Thymus (tissue), 14 donors: ENCODE measurements at places on chromosomes 7 and 10. TPM values are rescaled to one million over a fixed set of nuclear protein-coding genes. Genes with fewer than 3 reads are reported as not detected.

- no peaks in the 10 kb centered on the region for H3K27me3 ChIP-seq
- no peaks in the 10 kb centered on the region for H3K36me3 ChIP-seq
- no peaks in the 10 kb centered on the region for H3K4me1 ChIP-seq
- DNase-seq: no peak
- H3K27ac ChIP-seq: no peak overlapping the region
- no peak overlapping the region for H3K4me3 ChIP-seq
Observed at GRCh38 chr10:77410523-77410922, 227.1 kb downstream of the KCNMA1 start.

- H3K4me1 ChIP-seq: no peaks in the 10 kb centered on the region
- no peak overlapping the region for H3K27ac ChIP-seq
- H3K36me3 ChIP-seq: no peaks in the 10 kb centered on the region
- H3K4me3 ChIP-seq: no peak overlapping the region
Observed at GRCh38 chr7:85287106-85287825, 100.4 kb upstream of the SEMA3D start.

ASB4 gene
- total RNA-seq: 0.38 TPM

- H3K4me3 ChIP-seq: no peak overlapping the region
- no peak overlapping the region for H3K27ac ChIP-seq
- no peaks in the 10 kb centered on the region for H3K36me3 ChIP-seq
- DNase-seq: no peak
- no peaks in the 10 kb centered on the region for H3K27me3 ChIP-seq
Observed at GRCh38 chr10:7306616-7307015, 104.2 kb downstream of the SFMBT2 start.

DNA sequence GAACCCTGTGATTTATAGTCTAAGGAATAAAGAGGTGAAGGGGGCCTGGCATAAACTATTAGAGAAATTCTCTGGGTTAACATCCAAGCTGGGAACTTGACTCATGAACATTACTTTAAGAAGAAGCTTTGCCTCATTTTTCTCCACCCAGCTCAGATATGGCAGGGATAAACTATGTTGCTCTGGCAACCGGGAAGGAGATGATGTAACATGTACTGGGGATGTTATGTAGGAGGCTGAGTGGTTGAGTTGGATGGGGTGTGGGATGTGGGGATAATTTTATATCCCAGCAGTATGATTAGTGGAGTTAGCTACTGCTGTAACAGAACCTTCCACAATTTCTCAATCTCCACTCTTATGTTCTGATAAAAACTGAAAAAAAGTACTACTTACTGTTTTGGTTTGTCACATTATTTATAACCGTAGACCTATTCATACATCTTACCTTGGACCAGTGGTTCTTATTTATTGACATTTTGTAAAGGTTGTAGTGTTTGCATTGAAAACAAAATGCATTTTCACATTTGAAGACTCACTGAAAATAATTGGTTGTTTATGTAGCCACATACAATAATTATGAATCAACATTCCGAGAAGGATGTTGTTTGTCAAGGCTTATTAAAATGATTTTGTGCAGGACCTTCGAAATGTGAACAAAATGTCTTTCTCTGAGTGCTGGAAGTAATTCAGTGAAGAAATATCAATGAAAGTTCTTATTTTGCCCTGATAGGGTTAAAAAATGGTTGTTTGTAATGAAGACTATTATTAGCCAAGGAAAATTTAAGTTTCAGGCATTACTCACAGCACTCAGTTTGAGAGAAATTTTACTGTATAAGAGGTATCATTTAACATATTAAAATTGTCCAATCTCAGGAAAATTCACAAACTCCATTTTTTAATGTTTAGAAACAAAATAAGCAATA is 1.3 kb downstream of the OR2F2 start:
- H3K4me1 ChIP-seq: no peaks in the 10 kb centered on the region
- H3K36me3 ChIP-seq: no peaks in the 10 kb centered on the region
- no peak for DNase-seq
- H3K27ac ChIP-seq: no peak overlapping the region
- no peaks in the 10 kb centered on the region for H3K27me3 ChIP-seq

- H3K4me1 ChIP-seq: peaks cover 10% of the 10 kb centered on the region
- H3K4me3 ChIP-seq: no peak overlapping the region
- no peaks in the 10 kb centered on the region for H3K36me3 ChIP-seq
- H3K27ac ChIP-seq: no peak overlapping the region
- no peak for DNase-seq
Observed at GRCh38 chr10:34119456-34119855, 695.6 kb downstream of the PARD3 start.

NET1 gene
- 58.2 TPM for total RNA-seq

- no peak overlapping the region for H3K4me3 ChIP-seq
- no peak overlapping the region for H3K27ac ChIP-seq
- no peak for DNase-seq
- no peaks in the 10 kb centered on the region for H3K36me3 ChIP-seq
- no peaks in the 10 kb centered on the region for H3K4me1 ChIP-seq
- H3K27me3 ChIP-seq: no peaks in the 10 kb centered on the region
Observed at GRCh38 chr7:73900286-73900685, 39.3 kb downstream of the TMEM270 start.

DNA sequence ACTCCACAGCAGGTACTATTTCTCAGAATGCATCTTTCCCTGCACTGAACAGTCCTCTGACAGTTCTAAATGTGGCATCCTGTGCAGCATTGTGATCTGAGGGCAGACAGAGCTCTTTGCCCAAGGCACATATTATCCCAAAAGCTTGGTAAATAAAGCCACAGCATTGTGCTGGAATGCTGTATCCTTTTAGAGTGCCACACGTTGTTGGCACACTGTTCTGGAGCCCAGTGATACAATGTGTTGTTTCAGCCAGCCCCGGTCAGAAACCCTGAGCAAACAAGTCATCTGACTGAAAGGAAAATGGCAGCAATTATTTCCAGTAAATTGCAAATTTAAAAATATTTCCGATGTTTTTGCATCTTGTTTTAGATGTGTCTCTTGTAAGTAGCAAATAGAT is 45.4 kb downstream of the NAMPT start:
- H3K4me1 ChIP-seq: no peaks in the 10 kb centered on the region
- no peak for DNase-seq
- H3K27ac ChIP-seq: no peak overlapping the region
- no peaks in the 10 kb centered on the region for H3K36me3 ChIP-seq

GDF10 gene
- 0.47 TPM for total RNA-seq

DNA sequence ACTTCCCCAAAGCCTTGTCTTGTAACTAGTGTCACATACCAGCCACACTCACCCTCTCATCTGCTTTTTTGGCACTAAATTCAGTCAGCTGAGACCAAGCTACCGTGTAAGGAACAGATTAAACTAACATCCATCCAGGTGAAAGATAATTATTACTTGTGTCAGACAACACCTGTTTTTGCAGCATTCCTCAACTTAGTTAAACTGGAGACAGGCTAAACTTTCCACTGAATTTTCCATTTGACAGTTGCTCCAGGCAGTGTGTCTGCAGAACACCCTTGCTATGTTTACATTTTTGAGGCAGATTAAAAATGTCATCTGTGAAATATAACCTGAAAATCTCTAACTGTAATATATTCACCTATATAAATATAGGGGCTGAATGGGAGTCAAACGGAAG is 73.6 kb downstream of the CYP26A1 start:
- H3K4me3 ChIP-seq: no peak overlapping the region
- peaks cover 6% of the 10 kb centered on the region for H3K27me3 ChIP-seq
- H3K4me1 ChIP-seq: no peaks in the 10 kb centered on the region
- no peaks in the 10 kb centered on the region for H3K36me3 ChIP-seq
- H3K27ac ChIP-seq: no peak overlapping the region
- DNase-seq: no peak

GRCh38 chr10:126277181-126277580 is 111.1 kb downstream of the ADAM12 start:
- no peak for DNase-seq
- no peaks in the 10 kb centered on the region for H3K36me3 ChIP-seq
- H3K27me3 ChIP-seq: no peaks in the 10 kb centered on the region
- no peak overlapping the region for H3K27ac ChIP-seq
- H3K4me3 ChIP-seq: no peak overlapping the region

GRCh38 chr10:23156447-23157150 is 35.5 kb upstream of the PTF1A start:
- H3K4me1 ChIP-seq: no peaks in the 10 kb centered on the region
- DNase-seq: no peak
- H3K36me3 ChIP-seq: no peaks in the 10 kb centered on the region
- no peak overlapping the region for H3K27ac ChIP-seq
- H3K4me3 ChIP-seq: no peak overlapping the region

- no peaks in the 10 kb centered on the region for H3K36me3 ChIP-seq
- no peak overlapping the region for H3K27ac ChIP-seq
- no peak for DNase-seq
- no peak overlapping the region for H3K4me3 ChIP-seq
Observed at GRCh38 chr7:114806590-114807162, 115.2 kb upstream of the MDFIC start.

NEUROG3 gene
- not detected for total RNA-seq

- H3K4me1 ChIP-seq: no peaks in the 10 kb centered on the region
- no peaks in the 10 kb centered on the region for H3K27me3 ChIP-seq
- no peak for DNase-seq
- no peaks in the 10 kb centered on the region for H3K36me3 ChIP-seq
- H3K27ac ChIP-seq: no peak overlapping the region
- H3K4me3 ChIP-seq: no peak overlapping the region
Observed at GRCh38 chr10:102175415-102175814, 23.2 kb downstream of the NOLC1 start.

TMEM273 gene
- total RNA-seq: 10.2 TPM
